AG09319 (cell line): ENCODE measurements at places on chromosomes 5 and 9.
A peak's percentile ranks its signal among the peaks of the same experiment; 100 is the strongest.

DNA sequence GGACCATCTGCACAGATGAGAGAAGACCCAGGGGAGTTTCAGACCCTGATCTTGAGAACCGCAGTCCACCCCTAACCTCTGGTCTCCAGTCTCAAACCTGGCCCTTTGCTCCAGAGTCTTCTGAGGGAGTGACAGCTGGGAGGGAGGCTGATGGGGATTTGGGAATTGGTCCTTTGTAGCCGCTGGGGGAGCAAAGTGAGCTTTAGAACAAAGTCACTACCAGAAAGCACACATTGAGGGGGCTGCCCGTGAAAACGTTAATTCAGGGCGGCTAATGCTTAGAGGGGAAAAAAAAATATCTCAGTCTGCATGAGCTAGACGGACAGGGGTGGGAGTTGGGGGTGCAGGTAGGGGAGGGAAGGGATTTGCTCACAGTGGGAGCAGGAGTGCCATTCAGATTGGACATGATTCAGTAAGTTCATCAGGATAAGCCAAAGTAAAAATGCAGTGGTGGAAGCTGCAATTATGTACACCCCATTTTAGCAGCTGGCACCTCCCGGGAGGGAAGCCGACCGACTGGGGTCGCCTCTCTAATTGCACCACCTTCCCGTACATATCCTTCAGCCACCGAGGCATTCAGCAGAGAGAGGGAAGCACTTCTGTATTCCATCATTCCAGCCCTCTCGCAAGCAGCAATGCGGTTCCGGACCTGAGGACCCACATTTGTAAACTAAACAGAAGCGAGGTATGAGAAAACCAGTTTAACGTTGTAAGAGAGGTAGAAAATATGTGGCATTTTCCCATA is 123.4 kb upstream of the RETREG1 start:
- no peak for DNase-seq

- DNase-seq = no peak
Observed at GRCh38 chr5:146400201-146400600, 46.9 kb upstream of the TCERG1 start.

DNA sequence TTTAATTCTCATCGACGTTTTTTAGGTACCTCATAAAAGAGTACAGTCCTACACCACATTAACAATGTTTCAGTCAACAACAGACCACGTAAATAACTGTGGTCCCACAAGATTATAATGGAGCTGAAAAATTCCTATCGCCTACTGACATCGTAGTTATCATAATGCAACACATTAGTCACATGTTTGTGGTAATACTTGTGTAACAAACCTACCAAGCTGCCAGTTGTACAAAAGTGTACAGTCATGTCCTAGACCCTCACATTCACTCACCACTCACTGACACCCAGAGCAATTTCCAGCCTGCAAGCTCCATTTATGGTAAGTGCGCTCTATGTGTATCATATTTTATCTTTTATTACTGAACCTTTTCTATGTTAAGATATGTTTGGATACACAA is 16.8 kb downstream of the GNAQ start:
- no peak for DNase-seq

- no peak for DNase-seq
Observed at GRCh38 chr9:121299467-121300282, 31.7 kb downstream of the GSN start.

- peak; percentile 87 for DNase-seq
Observed at GRCh38 chr9:109098171-109098959, 21.4 kb downstream of the TMEM245 start.

GRCh38 chr9:69797675-69798074 is 22.9 kb upstream of the CFAP95 start:
- no peak for DNase-seq

DNA sequence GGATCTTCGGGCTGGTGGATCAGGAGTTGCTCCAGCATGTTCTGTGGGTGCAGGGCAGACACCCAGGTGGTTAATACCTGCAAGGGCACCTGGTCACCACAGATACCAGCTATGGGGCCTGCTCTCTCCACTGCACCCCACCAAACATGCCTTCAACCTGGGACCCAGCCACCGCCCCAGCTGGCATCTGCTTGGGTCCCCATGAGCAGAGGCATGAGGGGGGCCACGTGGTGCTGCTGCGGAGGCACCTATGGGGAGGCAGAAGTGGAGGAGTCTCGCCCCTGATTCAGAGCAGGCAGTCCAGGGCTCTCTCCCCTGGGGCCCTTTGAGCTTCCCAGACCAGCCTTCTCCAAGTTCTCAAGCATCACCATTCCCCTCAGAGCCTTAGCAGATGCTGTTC is 2.9 kb downstream of the AK8 start:
- no peak for DNase-seq

GRCh38 chr5:178683783-178684182 is 46.7 kb downstream of the ZNF354A start:
- DNase-seq = no peak

GRCh38 chr5:159894149-159894720 is 22.0 kb upstream of the ADRA1B start:
- no peak for DNase-seq

GRCh38 chr9:14869671-14870070 is 40.6 kb downstream of the FREM1 start:
- DNase-seq = no peak

- DNase-seq = no peak
Observed at GRCh38 chr9:116448431-116448830, 238.7 kb upstream of the TRIM32 start.

DNA sequence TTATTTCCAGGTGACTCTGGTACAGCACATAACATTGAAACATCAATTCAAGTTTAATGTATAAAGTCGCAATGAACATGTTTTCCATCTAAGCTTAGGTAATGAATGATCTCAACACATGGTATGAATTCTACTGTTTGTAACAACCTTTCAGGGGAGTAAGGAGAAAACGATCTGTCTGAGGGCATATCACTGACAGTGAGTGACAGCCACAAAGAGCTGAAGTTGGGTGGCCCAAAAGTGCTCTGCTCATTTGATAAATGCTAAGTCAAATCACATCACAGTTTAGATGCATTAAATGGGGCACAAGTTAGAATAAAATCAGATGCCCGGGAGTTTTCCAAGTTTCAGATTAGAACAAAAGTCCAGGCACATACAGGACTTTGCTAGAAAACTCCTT is 1.2 kb downstream of the FANCC start:
- no peak for DNase-seq

DNA sequence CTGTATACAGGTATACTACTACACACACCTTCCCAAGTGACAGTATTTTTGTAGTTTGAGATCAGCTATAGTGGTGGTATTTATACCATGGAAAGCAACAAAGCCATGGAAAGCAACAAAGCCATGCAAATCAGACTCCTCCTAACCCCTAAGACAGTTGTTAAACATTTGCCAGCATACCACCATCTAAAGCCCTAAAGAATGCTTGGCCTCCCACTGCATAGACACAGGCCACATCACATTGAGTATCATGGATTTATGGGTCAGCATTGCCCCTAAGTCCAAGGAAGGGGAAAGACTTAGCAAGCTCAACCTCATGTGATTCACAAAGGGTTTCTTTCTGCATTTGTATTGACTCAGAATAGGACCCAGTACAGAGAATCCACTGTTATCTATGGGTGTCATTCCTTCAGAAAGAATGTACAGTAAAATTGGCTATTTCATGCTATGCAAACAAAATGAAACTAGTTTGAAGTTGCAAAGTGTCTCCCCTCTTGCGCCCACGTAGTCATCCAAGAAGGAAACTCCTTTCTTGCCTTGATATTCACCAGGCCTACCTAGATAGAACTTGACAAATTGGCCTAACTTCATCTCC is 70.4 kb upstream of the IQGAP2 start:
- DNase-seq = no peak

GRCh38 chr9:33506626-33507370 is 17.3 kb upstream of the ANKRD18B start:
- peak; percentile 71 for DNase-seq

DNA sequence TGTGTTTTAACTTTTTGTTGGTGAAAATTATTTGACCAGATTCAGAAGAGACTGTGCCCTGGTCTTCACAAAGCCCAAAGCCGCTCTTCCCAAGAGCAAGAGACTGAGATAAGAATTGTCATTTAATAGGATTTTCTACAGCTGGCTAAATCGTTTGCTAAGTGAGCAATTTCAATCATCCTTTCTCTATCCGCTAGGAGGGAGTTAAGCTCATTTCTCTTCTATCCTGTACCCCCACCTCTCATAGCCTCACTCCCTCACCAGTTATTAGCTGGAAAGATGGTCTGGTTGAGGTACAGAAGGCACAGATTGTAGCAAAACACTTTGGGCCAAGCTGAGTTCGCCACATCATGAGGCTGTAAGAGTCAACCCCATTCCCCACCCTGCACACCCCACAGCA is 43.0 kb upstream of the SIL1 start:
- DNase-seq = no peak

GRCh38 chr5:6611334-6612256 is 21.2 kb downstream of the NSUN2 start:
- DNase-seq = no peak

GRCh38 chr5:6488021-6488420 is 39.4 kb downstream of the UBE2QL1 start:
- no peak for DNase-seq

DNA sequence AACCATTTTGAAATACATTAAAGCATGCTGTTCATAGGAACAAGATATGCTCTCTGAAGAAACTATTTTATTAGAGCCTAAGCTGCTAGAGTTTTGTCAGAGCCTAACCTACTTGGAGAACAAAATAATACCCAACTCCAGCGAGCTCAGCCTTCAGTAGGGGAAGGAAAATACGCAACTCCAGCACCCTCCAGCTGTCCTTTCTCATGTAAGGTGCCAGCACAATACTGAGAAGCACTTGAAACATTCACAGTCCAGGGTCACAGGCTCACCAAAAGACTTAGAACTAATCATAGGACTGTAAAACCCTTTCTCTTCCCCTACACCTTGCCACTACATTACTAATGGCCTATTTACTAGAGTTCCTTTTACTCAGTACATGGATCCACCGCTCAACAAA is 18.9 kb downstream of the DPYSL3 start:
- no peak for DNase-seq

DNA sequence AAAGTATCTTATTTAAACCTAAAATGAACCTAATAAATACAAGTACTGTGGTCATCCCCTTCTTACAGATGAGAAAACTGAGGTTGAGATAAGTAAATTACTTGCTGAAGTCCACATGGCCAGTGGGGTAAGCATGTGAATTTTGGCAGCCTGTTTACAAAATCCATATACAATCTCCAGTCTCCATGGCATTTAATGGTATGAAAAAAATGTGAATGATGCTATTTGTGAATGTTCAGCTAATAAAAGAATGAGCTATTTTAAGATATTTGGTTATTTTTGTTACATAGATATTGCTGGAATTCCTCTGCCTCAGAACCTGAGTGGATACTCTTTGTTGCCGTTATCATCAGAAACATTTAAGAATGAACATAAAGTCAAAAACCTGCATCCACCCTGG is 19.3 kb upstream of the GPR150 start:
- no peak for DNase-seq

- DNase-seq = no peak
Observed at GRCh38 chr9:5482194-5482593, 28.1 kb upstream of the PDCD1LG2 start.

DNA sequence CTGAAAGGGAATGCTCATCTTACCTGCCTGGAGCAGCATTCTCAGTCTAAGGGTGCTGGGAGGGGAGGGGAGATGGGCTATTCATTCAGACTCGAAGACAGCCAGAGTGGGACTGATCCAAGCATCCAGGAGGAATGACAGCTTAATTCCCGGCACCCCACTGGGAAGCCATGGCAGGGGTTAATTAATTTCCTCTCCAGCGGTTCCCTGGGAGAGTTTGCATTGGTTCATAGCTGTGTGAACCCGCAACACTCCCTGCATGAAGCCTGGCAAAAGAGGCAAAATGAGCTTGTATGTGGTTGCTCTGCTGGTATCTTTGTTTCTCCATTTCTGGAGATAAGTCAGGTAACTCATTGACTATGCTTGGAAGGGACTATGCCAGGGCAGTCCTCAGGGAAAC is 401.0 kb upstream of the SLC24A2 start:
- DNase-seq = no peak

- DNase-seq = no peak
Observed at GRCh38 chr9:27487927-27488326, 36.2 kb upstream of the IFNK start.

DNA sequence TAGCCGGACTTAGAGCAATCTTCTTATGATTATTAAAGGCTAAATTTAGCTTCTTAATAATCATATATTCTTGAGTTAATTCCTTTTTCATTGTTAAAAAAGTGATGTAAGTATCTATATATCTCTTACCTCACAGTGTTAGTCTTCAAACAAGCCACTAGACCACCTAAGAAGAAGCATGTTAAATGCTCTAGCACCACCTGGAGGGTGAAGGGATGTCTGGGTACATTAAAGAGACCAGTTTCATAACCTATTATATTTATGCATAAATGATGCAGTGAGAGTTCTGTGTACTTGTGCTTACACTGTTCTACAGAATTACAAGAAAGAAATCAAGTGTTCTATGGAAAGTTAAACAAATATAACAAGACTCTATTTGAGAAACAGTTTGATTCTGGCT is 55.9 kb upstream of the SLCO6A1 start:
- no peak for DNase-seq

- peak; percentile 0 for DNase-seq
Observed at GRCh38 chr5:59923465-59923864, 29.9 kb upstream of the PDE4D start.

DNA sequence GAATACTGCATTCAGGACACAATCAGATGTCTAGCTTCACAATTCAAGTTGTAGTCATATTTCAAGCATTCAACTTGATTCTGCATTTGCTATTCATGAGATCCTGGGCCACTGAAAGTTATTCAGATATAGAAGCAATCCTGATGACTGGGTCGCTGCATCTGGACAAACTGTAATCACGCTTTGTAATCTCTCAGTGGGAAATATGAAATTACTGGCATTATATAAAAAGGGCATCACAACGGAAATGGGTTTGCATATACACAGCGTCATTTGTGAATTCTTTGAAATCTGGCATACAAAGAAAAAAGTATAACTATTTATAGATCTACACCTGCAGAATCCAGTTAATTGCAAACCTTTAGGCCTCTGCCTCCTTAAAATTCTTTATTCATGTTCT is 102.2 kb downstream of the PARP8 start:
- DNase-seq = no peak

DNA sequence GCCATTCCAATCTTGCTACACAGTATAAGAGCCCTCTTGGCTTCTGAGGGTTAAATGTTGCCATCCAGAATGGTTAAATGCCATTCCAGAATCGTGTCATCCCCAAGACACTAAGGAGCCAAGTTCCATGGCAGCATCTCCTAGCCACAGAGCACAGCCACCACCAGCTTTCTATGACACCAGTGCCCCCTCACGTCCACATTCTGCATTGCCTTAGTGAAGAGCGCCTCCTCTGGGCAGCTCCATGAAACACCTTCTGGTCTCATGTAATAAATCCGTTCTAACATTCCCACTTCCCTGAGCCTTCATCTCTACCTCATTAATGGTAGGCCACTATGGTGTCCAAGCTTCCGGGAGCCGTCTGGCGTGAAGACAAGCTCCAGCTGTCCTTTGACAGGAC is 12.4 kb downstream of the CBY3 start:
- DNase-seq = peak; percentile 4

- DNase-seq = peak; percentile 53
Observed at GRCh38 chr9:764105-764524, 77.4 kb upstream of the DMRT1 start.

GRCh38 chr9:128419061-128419925 is 1.4 kb upstream of the CERCAM start:
- DNase-seq = no peak

GRCh38 chr9:126805554-126806262 is 868 bp downstream of the ZBTB43 start:
- no peak for DNase-seq
